Activated CD8-positive, alpha-beta memory T cell treated with anti-CD3 and anti-CD28 coated beads, Interleukin-2, amount 10 ng/mL, durations not matched to agents 7 days and 5 days (primary cell): ENCODE measurements at places on chromosomes 3 and 15. TPM values are rescaled to one million over a fixed set of nuclear protein-coding genes. Genes with fewer than 3 reads are reported as not detected.

The ONECUT1 gene
- not detected for total RNA-seq

The RAB6B gene
- total RNA-seq = 1.3 TPM

The TM4SF18 gene
- total RNA-seq = not detected

GRCh38 chr15:63194302-63194701 lies 4.9 kb downstream of the RAB8B start:
- peaks cover 77% of the 10 kb centered on the region for H3K4me1 ChIP-seq
- DNase-seq = no peak
- H3K27me3 ChIP-seq = no peaks in the 10 kb centered on the region
- peak overlapping the region; percentile 100 for H3K27ac ChIP-seq
- peaks cover 34% of the 10 kb centered on the region for H3K36me3 ChIP-seq

DNA sequence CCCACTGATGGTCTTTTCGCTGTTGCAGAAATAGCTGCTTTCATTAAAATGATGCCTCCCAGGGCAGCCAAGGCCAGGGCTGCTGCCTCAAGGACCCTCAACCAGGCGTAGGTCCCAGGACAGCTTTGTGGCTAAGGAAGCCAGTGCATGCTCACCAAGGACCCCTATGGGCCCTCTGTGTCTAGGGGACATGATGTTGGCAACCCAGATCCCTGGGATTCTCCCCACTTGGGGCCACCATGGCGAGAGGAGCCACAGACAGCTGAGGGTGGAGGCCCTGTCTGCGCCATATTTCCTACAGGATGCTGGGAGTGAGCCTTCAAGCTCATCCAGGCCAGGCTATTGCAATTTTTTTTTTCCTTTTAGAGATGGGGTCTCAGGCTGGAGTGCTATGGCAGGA lies 137.2 kb downstream of the CHSY1 start:
- no peaks in the 10 kb centered on the region for H3K36me3 ChIP-seq
- no peak overlapping the region for H3K4me3 ChIP-seq
- no peak overlapping the region for H3K27ac ChIP-seq

- no peaks in the 10 kb centered on the region for H3K36me3 ChIP-seq
- peaks cover 20% of the 10 kb centered on the region for H3K27me3 ChIP-seq
- no peak overlapping the region for H3K4me3 ChIP-seq
- no peak overlapping the region for H3K27ac ChIP-seq
- no peak for DNase-seq
These were observed 19.9 kb downstream of the TMEM212 start for GRCh38 chr3:171862993-171863521.

GRCh38 chr15:55348281-55348778 lies 29.3 kb downstream of the PIGB start:
- H3K36me3 ChIP-seq = peaks cover 37% of the 10 kb centered on the region
- no peaks in the 10 kb centered on the region for H3K27me3 ChIP-seq
- H3K4me3 ChIP-seq = no peak overlapping the region
- H3K4me1 ChIP-seq = no peaks in the 10 kb centered on the region

DNA sequence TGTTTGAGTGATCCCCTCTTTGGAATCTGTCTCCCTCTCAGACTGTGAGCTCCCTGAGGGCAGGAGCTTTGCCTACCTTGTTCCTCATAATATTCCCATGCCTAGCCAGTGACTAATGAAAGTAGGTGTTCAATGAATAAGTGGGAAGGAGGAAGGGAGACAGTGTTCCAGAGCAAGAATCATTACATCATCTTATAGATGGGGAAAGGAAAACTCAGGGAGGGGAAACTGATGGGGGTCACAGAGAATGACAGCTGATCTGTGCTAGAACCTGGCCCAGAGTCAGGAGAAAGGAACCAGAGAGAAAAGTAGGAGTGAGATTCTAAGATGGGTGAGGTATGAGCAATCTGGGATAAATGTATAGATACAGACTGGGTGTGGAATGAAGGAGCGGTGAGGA lies 29.9 kb downstream of the LINGO1 start:
- no peak for DNase-seq
- no peak overlapping the region for H3K27ac ChIP-seq
- peaks cover 12% of the 10 kb centered on the region for H3K27me3 ChIP-seq
- H3K36me3 ChIP-seq = no peaks in the 10 kb centered on the region
- H3K4me3 ChIP-seq = no peak overlapping the region

- no peak overlapping the region for H3K27ac ChIP-seq
- peaks cover 8% of the 10 kb centered on the region for H3K4me1 ChIP-seq
- no peak overlapping the region for H3K4me3 ChIP-seq
- no peak for DNase-seq
These were observed 55.9 kb upstream of the FAM174B start for GRCh38 chr15:92711457-92711831.

- H3K27ac ChIP-seq = no peak overlapping the region
- no peaks in the 10 kb centered on the region for H3K27me3 ChIP-seq
- peaks cover 35% of the 10 kb centered on the region for H3K36me3 ChIP-seq
- DNase-seq = no peak
These were observed 37.3 kb downstream of the PTH1R start for GRCh38 chr3:46914849-46915248.

- H3K36me3 ChIP-seq = peaks cover 17% of the 10 kb centered on the region
- no peaks in the 10 kb centered on the region for H3K27me3 ChIP-seq
- no peak for DNase-seq
- H3K4me3 ChIP-seq = no peak overlapping the region
- H3K27ac ChIP-seq = no peak overlapping the region
- H3K4me1 ChIP-seq = no peaks in the 10 kb centered on the region
These were observed 104.3 kb downstream of the MAP2K5 start for GRCh38 chr15:67646847-67647246.

DNA sequence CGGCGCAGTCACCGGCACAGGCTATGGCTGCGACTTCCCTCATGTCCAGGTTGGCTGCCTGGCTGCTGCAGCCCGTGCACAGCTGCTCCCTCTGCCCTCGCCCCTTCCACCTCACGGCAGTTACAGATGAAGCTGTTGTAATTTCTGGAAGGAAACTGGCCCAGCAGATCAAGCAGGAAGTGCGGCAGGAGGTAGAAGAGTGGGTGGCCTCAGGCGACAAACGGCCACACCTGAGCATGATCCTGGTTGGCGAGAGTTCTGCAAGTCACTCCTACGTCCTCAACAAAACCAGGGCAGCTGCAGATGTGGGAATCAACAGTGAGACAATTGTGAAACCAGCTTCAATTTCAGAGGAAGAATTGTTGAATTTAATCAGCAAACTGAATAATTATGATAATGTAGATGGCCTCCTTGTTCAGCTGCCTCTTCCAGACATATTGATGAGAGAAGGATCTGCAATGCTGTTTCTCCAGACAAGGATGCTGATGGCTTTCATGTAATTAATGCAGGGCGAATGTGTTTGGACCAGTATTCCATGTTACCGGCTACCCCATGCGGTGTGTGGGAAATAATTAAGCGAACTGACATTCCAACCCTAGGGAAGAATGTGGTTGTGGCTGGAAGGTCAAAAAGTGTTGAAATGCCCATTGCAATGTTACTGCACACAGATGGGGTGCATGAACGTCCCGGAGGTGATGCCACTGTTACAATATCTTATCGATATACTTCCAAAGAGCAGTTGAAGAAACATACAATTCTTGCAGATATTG lies 13.2 kb upstream of the GNB4 start:
- DNase-seq = peak; percentile 47
- no peak overlapping the region for H3K27ac ChIP-seq
- peaks cover 2% of the 10 kb centered on the region for H3K36me3 ChIP-seq
- peaks cover 16% of the 10 kb centered on the region for H3K27me3 ChIP-seq
